ENCODE measurements at places on chromosomes 7 and 10.

GRCh38 chr10:3836222-3836820 is 51.3 kb upstream of the KLF6 start:
- no peak for DNase-seq
- no peak overlapping the region for H3K27ac ChIP-seq
- H3K4me3 ChIP-seq, result no peak overlapping the region
- H3K27me3 ChIP-seq, result no peaks in the 10 kb centered on the region

- no peak overlapping the region for H3K4me3 ChIP-seq
- H3K4me1 ChIP-seq, result no peaks in the 10 kb centered on the region
- no peaks in the 10 kb centered on the region for H3K27me3 ChIP-seq
- H3K36me3 ChIP-seq, result peaks cover 10% of the 10 kb centered on the region
- DNase-seq, result no peak
Measured at GRCh38 chr10:61986788-61987492, 85.4 kb downstream of the ARID5B start.

- DNase-seq, result peak; percentile 48
- H3K27ac ChIP-seq, result no peak overlapping the region
- no peak overlapping the region for H3K4me3 ChIP-seq
- peaks cover 6% of the 10 kb centered on the region for H3K4me1 ChIP-seq
- H3K36me3 ChIP-seq, result no peaks in the 10 kb centered on the region
Measured at GRCh38 chr10:23314835-23315239, 29.8 kb downstream of the C10orf67 start.

- no peaks in the 10 kb centered on the region for H3K36me3 ChIP-seq
- no peak overlapping the region for H3K4me3 ChIP-seq
- no peaks in the 10 kb centered on the region for H3K27me3 ChIP-seq
- H3K27ac ChIP-seq, result no peak overlapping the region
Measured at GRCh38 chr10:126749015-126749655, 78.6 kb upstream of the C10orf90 start.

DNA sequence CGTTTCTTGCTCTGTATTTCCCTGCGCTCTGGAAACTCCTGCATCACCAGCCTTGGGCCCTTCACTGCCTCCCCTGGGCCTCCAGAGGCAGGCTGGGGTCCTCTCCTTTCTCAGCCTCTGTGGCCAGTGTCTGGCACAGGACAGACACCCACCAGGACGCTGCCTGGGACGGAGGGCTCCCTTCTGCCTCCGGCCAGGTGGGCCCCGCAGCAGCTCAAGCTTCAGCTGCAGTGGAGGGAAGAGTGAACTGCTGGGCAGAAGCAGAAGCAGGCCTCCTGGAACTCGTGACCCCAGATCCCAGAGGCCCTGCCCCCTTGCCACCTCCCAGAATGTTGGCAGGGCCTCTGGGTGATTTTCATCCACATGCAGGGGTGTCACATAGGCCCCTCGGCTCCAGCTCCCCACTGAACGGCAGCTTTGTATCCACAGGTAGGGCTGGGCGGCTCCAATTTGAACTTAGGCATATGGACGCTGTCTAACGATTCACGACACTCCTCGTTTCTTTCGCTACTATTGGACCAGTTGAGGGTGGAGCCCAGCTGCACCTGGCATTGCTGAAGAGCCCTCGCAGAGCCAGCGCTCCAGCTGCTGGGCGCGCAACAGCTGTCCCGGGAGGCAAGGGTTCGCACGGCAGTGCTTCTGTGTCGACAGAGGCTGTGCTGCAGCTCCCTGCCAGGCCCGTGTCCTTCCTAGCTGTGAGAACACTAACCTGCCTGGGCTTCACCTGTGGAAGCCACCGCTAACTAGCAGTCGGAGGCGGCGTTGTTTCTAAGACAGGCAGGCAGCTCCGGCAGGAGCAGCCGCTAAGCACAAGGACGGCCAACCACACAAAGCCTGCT is 18.4 kb upstream of the GPR146 start:
- H3K27me3 ChIP-seq, result no peaks in the 10 kb centered on the region
- no peak for DNase-seq
- H3K27ac ChIP-seq, result no peak overlapping the region
- H3K4me3 ChIP-seq, result no peak overlapping the region

All from SK-N-SH (cell line).